ENCODE measurements at places on chromosomes 1 and 21.

GRCh38 chr1:84174051-84174556 is 30.0 kb downstream of the PRKACB start:
- DNase-seq: no peak

DNA sequence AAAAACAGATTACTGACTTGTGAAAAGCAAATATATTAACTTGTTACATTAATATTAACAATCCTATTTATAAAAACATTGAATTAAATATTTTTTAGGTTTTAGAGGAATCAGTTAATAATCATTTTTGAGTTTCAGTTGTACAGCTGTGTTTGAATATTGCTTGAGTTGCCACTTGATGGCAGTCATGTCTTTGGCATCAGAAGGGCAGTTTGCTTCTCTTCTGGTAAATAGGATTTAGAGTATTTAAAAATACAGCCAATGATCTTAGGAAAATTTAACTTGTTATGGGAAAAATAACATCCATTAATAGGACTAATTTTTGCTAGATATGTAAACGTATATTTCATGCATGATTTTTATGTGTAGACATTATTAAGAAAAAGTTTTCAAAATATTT is 234.1 kb downstream of the NCAM2 start:
- DNase-seq: no peak

- DNase-seq: no peak
These were observed 69.2 kb upstream of the PDC start for GRCh38 chr1:186530109-186530508.

DNA sequence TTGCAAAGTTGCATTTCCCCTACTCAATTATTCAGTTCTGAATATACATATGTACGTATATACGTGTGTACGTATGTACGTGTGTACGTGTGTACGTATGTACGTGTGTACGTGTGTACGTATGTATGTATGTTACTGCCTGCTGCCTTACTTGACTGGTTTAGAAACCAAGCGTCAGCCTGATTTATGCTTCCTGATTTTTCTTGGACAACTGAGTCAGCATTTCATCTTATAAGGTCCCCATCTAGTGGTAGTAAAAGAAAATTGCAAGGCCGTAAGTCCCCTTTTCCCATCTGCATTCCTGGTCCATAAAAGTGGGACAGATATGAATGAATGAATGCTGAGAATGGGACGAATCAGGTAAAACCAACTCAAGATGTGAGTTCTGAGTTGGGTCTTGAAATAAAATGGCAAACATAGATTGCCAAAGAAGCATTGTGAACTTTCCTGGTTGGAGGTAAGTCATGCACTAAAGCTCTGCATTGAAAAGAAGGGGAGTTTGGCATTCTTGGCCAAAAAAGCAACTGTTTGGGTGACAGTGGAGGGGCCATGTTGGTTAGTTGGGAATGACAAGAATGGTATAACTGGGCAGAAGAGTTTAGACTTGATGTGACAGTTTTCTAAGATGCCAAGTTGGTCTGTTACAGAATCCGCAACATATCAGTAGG is 76.4 kb upstream of the DNAH14 start:
- no peak for DNase-seq

- no peak for DNase-seq
These were observed 121.5 kb downstream of the PLD5 start for GRCh38 chr1:242402956-242403355.

DNA sequence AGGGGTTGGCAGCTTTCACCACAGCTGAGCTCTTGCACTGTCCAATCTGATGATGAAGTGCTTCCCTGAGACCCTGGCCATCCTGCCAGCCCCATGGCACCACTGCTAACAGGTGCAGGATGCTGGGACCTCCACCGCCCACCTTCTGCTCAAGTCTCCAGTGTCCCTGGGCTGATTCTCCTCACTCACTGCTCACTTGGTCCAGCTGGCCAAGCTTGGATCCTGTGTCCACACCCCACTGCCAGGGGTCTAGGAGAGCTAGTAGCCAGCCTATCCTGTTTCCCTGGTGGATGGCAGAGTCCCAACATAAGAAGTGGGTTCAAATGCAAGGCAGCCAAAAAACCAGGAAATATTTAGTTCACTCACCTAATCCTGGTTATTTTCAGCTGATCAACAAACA is 217.2 kb upstream of the IRF2BP2 start:
- no peak for DNase-seq

DNA sequence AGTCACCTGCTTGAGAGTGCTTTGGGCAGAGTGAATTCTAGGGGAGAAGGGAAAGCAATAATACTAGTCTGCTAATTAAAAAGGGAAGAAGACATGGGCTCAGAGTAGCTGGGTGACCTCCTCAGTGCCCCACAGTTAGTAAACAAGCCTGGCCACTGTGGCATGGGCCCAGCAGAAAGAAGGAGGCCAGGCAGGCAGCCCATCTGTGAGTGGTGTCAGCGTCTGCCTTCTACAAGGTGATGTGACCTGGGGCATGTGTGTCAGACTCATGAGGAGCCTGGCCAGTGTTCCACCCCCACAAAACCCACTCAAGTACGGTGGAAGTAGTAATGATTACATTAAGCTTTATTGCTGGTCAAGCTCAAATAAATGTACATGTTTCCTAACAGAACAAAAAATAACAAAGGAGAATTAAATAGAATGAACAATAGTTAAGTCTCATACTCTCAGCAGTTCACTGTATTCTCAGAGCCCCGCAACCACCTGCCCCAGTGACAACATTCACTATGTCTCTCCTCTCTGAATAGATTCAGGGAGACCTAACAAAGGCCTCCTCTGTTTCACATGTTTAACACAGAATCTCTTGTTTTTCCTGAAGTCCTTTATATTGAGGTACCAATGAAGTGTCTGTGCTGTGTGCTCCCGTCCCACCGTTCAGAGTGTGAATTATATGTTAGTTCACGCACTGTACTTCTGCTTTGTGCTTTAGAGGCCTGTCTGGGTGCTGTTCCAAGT is 32.5 kb downstream of the SLC22A15 start:
- DNase-seq: no peak

- DNase-seq: no peak
These were observed 22.9 kb downstream of the BCAS2 start for GRCh38 chr1:114558544-114558943.

DNA sequence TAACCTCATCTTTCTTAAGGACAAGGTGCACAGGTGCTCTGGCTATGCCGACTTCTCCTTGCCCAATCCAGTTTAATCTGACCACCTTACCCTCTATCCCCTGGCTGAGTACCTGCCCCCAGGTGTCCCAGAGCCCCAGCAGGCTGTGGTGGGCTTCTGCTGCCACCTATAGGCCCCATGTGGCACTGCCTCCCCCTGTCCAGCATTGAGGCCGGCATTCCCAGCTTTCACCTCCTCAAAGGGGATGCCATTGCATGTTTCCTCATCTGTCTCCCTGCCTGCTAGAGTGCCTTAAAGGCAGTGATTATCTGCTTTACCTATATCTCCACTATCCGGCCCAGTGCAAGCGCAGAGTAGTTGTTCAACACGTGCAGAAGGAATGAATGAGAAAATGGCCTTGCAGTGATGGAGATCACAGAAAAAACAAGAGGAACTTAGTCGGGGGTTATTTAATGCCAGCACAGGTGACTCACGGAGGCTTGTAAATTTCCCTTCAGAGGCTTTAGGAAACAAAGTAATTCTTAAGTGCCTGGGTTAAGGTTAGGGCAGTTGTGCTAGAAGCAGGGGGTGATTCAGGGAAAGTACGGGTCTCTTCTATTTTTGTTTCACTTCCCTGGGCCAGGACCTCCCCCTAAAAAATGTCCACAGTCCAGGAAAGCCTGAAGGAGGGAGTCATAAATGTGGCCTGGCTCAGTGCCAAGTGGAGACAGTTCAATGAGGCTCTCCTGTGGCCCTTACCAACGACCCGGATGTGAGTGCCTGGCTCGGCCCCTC is 131.8 kb upstream of the NGF start:
- DNase-seq: peak; percentile 65

DNA sequence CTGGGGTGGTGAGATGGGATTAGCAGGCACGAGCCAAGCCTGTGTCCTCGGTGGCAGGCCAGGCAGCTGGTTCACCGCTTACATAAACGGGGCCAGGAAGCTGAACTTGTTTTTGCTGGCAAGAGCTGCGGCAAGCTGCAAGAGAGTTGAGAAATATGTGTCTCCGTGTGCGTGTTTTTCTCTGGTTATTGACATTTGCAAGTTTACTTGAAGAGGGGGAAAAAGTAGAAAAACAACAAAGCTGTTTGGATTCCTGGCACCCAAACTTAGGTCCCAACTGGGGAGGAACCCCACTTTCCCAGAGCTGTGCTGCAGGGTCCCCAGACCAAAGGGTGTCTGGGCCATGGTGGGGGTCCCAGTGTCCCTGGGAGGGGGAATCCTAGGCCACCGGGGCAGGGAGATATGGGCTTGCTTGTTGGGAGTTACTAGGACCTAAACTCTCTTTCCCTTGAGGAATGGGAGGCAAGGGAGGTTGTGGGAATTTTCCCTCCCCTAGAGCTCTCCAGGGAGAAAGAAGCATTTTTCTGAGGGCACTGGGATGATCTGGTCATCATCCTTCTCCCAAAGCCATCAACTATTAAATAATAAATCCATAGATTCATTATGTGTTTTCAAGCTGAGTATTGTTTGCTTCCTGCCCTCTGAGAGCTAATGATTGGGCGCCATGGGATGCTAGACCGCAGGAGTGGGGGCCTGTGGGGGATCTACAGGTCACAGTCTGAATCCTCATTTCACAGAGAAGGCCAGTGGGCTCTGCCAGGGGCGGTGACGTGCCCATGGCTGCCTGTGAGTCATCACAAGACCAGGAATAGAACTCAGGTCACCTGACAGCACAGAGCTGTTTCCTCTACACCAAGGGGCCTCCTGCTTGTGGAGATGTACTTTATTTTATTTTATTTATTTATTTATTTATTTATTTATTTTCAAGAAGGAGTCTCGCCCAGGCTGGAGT is 14.8 kb downstream of the IL6R start:
- peak; percentile 87 for DNase-seq

- DNase-seq: no peak
These were observed 1.6 kb upstream of the CLIC4 start for GRCh38 chr1:24743404-24744211.

DNA sequence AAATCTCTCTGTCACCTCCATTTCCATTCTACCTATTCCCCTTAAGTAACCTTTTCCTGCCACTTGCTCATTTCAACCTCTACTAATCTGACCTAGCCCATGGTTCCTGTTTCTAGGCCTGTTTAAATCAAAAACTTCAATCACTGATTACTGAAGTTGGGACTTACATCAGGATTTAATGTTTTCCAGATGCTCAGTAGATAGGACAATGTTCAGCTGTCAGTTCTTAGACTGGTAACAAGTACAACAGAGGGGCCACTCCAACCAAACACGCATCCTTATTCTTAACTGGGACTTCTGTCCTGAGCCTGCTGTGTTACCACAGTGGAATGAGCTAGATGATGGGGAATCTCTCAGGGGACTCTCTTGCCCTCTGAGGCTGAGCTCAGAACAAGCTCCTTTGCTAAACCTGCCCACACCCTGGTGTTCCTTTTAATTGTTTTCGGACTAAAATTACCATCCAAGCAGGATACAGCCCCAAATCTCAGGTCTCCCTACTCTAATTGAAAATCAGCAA is 974.6 kb downstream of the TTLL7 start:
- DNase-seq: no peak

DNA sequence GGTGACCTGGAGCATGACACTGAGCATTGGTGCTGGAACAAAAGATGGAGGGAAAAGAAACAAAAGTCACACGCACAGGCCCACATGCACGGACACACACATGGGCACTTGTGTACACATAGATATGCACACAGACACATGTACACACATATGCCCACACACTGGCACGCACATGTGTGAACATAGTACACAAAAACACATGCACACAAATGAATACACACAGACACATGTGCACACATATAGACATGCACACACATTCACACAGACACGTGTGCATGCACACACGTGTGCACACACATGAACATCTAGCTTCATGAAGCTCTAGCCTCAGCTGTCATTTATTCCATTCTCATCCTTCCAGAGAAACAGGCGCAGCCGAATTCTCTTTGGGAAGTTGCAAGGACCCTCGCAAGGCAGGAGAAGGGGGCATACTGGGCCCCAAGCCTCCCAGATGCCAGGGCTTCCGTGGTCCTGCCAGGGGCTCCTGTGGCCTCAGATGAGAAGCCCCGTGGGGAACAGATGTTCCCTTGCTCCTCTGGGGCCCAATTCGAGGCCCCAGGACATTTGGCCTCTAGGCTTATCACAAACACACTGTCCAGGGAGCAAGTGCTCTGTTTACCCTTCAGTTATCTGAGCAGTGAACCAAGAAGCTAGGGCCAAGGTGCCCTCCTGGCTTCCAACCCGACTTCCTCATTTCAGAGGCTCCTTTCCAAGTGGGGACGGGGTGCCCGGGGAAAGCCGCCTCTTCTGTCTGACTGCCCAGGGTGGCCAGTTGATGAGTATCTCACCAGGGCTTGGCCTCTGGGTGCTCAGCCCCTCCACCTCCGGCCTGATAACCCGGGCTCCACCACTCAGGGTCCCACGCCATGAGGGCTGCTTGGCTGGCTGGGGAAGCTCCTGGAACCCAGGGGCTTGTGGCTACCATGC is 116.4 kb upstream of the ARHGEF16 start:
- no peak for DNase-seq

- no peak for DNase-seq
These were observed 190.8 kb downstream of the LTN1 start for GRCh38 chr21:28801906-28802305.

- no peak for DNase-seq
These were observed 11.2 kb downstream of the RGL1 start for GRCh38 chr1:183816110-183816509.

- no peak for DNase-seq
These were observed 13.1 kb downstream of the OPTC start for GRCh38 chr1:203506858-203507626.

DNA sequence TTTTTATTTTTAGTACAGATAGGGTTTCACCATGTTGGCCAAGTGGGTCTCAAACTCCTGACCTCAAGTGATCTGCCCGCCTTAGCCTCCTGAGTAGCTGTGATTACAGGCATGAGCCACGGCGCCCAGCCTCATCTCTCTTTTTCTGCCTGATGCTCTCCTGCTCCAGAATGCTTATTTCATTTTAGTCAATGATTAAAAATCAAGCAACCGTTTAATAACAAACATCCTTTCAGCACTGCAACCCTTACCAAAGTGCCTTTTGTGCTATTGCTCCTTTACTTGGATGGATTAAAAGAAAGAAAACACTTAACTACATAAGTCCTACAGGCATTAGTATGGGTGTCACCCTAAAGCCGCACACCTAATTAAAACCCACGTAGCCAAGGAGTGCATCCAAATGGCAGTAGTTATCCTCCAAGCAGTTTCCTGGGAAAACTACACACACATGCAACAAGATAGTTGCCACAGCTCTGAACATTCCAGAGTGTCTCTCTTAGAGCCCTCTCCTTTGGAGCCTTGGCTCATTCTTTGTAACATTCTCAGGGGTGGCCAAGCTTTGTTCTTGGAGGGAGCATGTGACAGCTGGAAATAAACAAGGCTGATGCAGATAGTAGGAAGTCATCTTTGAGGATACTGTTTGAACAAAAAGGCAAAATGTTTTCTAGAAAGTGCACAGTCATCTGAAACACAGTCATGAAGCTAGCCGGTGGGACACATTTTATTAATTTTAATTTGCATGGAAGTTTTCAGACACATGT is 51.2 kb downstream of the KCNJ15 start:
- no peak for DNase-seq

GRCh38 chr1:65793359-65793732 is 651 bp downstream of the PDE4B start:
- no peak for DNase-seq

GRCh38 chr1:59705466-59706302 is 109.1 kb upstream of the HOOK1 start:
- no peak for DNase-seq

- no peak for DNase-seq
These were observed 279.5 kb downstream of the ZNF326 start for GRCh38 chr1:90274376-90274775.

GRCh38 chr1:29774355-29774754 is 538.0 kb downstream of the PTPRU start:
- DNase-seq: no peak

- DNase-seq: peak; percentile 77
These were observed 800 bp downstream of the DR1 start for GRCh38 chr1:93346421-93346993.

All from activated effector memory CD4-positive, alpha-beta T cell treated with anti-CD3 and anti-CD28 coated beads, Interleukin-2, amount 50 U/mL, for 16 hours (primary cell).